Amniotic stem cell (primary cell): ENCODE measurements at places on chromosomes 5 and 9.
A peak's percentile ranks its signal among the peaks of the same experiment; 100 is the strongest.

GRCh38 chr5:157915638-157916037 lies 56.7 kb upstream of the CLINT1 start:
- no peak for DNase-seq

GRCh38 chr5:143261748-143262392 lies 141.6 kb downstream of the NR3C1 start:
- peak; percentile 11 for DNase-seq

- no peak for DNase-seq
Observed at GRCh38 chr9:9337129-9337528, 1275.7 kb downstream of the PTPRD start.

DNA sequence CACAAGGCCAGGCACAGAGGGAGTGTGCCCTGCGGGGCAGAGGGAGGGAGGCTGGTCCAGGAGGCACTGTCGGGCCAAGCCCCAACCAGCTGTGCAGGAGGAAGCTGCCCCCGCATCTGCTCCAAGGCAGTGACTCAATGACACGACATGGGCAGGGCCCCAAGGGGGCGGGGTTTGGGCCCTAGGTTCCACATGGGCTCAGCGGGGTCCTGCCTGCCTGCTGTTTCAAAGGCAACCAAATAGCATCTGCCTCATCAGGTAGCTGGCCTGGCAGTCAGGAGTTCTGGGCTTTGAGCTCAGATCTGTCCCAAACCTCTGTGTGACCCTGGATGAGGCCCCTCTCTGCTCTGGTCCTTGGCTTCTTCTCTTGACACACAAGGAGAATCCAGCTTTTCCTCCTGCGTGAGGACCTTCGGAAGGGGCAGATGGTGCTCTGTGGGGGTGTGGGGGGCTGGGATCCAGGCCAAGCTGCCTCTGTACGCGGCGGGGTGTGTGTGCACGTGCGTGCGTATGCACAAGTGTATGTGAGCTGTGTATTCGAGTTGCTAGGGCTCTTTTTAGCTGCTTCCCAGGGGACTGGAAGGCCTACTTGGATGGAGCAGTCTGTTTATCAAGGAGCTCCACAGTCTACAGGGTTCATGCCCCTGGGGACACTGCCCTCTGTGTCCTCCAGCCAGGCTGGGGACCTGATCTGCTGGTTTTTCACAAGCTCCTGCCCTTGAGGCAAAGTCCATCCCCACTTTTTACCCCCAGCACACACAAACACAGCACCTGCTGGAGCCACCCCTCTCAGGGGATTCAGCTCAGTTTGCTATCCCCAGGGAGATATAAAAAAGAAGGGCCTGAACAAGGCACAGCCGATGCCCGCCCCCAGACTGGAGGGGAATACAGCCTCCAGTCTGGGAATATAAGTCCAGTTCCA lies 138.9 kb downstream of the RGS3 start:
- DNase-seq, result no peak

DNA sequence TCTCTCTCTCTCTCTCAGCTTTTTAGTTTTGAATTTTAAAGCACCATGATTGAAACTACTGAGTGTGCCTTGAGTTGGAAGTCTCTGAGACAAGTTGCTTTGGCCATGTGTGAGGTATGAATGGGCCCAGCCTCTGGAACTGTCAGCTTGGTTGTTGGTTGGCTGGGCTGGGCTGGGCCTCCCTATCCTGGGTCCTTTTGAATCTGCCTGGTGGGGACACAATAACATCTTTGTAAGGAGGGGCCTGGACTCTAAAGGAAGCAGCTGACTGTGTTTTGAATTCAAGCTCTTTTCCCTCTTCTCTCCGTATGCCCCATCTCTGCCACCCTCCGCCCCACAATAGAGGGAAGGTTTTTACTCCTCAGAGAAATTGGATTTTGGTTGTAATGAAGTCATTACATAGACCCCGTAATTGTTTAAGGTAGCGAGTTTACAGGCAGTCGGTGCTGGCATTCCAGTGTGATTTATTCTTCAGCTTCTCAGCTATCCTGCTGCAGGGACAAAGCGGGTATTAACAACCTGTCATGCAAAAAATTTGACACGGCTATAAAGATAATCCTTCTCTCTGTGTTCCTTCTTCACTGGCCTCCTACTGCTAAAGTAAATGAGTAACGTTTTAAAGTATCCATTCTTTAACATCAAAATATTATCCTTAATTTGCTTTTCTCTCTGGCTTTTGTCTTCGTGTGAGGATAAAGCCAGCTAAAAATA lies 105.4 kb downstream of the DAPK1 start:
- no peak for DNase-seq

DNA sequence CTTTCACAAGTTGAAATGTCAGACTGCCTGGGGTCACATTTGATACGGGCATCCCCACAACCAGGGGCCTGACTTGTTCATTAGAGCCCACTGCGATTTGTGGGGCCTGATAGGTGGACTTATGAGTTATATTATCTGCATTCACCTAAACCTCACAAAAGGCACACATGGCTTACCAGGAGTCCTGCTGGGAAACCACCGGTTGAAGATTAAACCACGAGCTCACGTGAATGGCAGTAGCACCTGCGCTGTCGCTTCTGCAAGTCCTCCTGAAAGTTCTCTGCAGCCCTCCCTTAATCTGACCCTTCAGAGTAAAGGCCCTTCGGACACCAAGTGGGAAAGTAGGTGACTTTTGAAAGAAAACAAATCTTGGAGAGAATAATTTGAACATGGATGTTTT lies 68.9 kb downstream of the PPIC start:
- DNase-seq, result no peak

- no peak for DNase-seq
Observed at GRCh38 chr9:127884976-127885490, 7.6 kb upstream of the AK1 start.

GRCh38 chr5:94928891-94929290 lies 310.4 kb downstream of the SLF1 start:
- DNase-seq, result no peak

DNA sequence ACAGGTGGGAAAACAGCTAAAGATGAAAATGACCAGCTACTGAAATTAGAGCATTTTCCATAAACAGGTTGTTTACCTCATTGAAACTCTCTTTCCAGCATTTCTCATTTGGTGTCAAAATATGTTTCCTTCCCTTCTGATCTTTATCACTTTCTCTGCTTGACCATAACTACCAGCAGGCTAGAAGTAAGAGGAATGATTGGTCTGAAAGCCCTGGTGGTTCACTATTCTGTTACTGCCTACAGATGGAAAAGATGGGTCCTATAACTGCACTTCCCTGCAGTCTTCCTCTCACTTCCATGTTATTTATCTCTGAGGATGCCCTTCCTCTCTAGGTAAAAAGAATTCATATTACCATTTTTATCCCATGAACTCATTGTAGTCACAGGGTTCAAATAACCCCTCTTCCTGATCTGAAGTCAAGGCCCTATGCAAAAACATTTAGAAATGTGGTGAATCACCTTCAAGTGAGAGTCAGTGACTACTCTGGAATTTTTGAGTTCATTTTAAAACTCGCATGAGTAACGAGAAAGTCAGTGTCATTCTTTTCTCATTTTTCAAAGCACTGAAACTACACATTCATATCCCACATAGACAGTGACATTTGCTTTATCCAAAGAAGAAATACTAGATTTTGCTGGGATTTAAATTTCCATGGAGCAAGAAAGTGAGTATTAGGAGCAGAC lies 51.7 kb downstream of the ZNF474 start:
- DNase-seq, result peak; percentile 81

DNA sequence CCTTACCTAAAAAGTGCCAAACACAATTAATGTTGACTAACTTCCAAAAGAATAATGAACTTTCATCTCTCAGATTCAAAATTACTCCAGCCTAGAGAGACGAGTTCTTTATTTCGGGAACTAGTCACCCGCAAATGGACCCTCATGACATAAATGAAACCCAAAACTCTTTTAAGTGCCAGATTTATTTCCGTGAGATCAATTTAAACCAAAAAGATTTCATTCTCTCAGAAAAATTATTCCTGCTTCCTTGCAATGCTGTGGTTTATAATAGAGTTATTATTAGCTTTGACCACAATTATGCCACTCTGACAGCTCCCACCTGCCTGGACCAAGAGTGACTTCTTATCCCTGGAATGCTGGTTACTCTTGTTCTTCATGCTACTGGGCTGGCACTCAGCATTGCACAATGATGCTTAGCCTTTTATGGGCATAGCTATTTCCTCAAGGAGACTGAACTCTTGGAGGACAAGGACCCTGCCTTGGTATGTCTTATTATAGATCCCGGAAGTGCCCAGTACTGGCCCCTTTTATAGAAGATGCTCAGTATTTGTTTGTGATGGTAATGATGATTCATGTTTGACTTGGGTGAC lies 183.5 kb downstream of the SNX18 start:
- peak; percentile 90 for DNase-seq

- no peak for DNase-seq
Observed at GRCh38 chr5:11422342-11422741, 481.9 kb downstream of the CTNND2 start.

DNA sequence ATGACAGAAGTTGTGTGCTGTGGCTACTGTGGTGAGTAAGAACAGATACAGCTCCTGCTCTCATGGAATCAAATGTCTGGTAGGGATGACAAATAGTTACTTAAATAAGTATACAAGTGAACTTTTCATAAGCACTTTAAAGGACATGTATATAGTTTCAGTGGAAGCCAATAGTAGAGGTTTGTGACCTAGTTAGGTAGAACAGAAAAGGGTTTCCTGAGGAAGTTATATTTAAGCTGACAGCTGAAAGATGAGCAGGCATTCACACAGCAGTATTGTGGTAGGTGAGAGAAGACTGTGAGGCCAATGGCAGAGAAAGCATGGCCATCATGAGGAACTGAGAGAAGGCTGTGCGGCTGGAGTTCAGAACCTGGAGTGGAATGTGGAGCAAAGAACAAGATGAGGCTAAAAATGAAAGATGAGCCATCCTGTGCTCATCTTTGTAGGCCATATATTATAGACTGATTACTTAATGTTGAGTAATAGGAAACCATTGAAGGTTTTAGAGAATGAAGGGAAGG lies 15.4 kb downstream of the FAM174A start:
- no peak for DNase-seq

DNA sequence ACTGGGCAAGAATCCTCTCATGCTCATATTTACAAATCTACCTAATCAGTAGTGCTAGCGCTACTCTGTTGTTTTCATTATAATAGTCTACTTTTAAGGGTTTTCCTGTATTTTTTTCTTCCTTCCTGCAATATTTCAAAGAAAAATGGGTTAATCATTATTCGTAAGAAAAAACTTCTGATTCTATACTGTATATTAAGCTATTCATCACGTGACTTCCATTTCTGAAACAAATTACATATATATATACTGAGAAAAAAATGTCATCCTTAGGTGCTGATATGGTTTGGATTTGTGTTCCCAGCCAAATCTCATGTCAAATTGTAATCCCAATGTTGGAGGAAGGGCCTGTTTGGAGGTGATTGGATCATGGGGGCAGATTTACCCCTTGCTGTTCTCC lies 197.0 kb downstream of the FBXL17 start:
- no peak for DNase-seq

- DNase-seq, result no peak
Observed at GRCh38 chr9:121914604-121915303, 178.4 kb downstream of the TTLL11 start.

GRCh38 chr5:147645197-147645596 lies 135.3 kb upstream of the DPYSL3 start:
- DNase-seq, result no peak

DNA sequence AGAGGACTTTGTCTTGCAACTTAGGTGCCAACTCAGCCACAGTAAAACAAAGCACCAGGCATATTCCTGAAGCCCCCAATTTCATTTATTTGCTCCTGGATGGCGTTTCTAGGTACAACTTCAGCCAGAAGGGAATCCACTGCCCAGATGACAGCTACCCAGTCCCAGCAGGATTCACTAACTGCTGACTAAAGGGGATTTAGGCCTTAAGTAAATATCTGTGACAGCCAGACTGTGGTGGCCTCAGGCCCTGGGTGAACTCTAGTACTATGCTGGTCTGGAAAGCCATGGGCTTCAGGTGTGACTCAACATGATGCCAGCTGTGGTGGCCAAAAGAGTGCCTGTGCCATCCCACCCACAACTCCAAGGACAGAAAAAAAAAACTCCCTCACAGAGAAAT lies 396.1 kb upstream of the CCNG1 start:
- no peak for DNase-seq

- peak; percentile 81 for DNase-seq
Observed at GRCh38 chr5:9924614-9925013, 294.5 kb upstream of the TAS2R1 start.

DNA sequence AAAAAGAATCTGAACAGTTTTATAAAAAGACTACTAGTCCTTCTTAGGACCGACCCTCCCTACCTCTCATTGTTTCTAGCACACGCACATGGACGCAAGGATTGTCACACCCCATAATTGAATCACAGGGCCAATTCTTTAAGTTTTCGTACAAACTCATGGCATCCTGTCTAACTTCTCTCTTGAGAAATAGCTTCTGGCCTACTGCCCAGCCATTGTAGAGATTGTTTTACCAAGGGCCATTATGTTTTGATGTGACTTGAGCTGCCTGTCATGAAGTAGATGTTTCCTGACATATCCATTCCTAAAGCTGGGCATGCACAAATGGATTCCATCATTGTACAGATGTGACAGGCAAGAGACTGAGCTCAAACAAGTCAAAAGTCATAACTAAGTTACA lies 1672.1 kb upstream of the C9orf72 start:
- DNase-seq, result no peak

DNA sequence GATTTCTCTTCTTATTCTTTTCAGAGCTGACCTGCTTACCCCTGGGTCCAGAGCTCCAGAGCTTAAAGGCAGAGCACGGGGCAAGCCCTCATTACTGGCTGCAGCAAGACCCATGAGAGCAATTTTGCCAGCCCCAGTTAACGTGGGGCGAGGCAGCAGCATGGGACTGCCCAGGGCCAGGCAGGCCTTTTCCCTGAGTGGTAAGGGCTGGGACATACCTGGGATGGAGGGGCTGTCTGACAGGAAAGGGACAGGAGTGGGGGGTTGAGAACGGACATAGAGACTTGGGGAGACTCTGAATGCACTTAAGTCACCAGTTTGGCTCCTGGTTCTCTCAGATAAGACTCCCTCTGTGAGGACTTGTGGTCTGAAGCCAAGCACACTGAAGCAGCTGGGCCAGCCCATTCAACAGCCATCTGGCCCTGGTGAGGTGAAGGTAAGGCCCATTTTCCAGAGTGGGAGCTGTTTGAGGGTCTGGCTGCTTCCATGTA lies 26.2 kb downstream of the HMGXB3 start:
- no peak for DNase-seq

- no peak for DNase-seq
Observed at GRCh38 chr9:16246785-16247184, 623.7 kb downstream of the BNC2 start.

GRCh38 chr9:135815830-135816650 lies 91.3 kb downstream of the CAMSAP1 start:
- no peak for DNase-seq

GRCh38 chr5:138938526-138938925 lies 63.4 kb upstream of the LRRTM2 start:
- DNase-seq, result no peak

DNA sequence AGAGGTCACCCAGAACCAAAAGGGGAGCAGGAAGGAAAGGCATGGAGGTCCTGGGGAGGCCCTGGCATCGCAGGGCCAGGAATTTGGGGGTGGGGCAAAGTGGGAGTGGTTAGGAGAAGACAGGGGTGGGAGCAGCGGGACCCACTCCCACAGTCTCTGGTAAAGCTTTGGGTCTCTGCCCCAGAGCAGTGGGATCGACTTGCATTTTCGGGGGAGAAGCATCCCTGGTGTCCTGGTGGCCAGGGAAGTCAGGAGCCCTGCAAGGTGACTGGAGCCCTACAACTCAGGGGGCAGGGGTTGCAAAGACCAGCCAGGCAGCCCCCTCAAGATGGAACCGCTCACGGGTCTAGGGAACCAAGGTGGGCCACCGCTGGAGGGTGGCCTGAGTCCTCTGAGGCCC lies 22.4 kb upstream of the GTF3C5 start:
- no peak for DNase-seq
